BJ (cell line): ENCODE measurements at places on chromosomes 2 and 18. TPM values are rescaled to one million over a fixed set of nuclear protein-coding genes. Genes with fewer than 3 reads are reported as not detected.

The STAMBP gene
- 47.9 and 48.4 TPM in 2 replicates for polyA plus RNA-seq

The PCARE gene
- polyA plus RNA-seq = not detected in 2 replicates

The YIPF4 gene
- 5.3 and 15.6 TPM in 2 replicates for polyA plus RNA-seq

The OSR1 gene
- polyA plus RNA-seq = 4.3 and 6.7 TPM in 2 replicates

The CAVIN2 gene
- polyA plus RNA-seq = 3.1 and 3.5 TPM in 2 replicates

The ARHGAP28 gene
- 5.3 and 9.5 TPM in 2 replicates for polyA plus RNA-seq

The PFN4 gene
- polyA plus RNA-seq = 0.40 and 0.65 TPM in 2 replicates

The PLGLB2 gene
- polyA plus RNA-seq = 1.2 and 2.3 TPM in 2 replicates

The FBXO41 gene
- 1.9 and 2.4 TPM in 2 replicates for polyA plus RNA-seq

The MYO5B gene
- 0.13 and 0.18 TPM in 2 replicates for polyA plus RNA-seq

The TXNL4A gene
- 95.8 and 117 TPM in 2 replicates for polyA plus RNA-seq

The SERPINB3 gene
- not detected in 2 replicates for polyA plus RNA-seq

The C2orf92 gene
- 2.6 and 2.7 TPM in 2 replicates for polyA plus RNA-seq

The RIT2 gene
- not detected in 2 replicates for polyA plus RNA-seq

The TTC31 gene
- 19.4 and 26.0 TPM in 2 replicates for polyA plus RNA-seq

The GALNT3 gene
- polyA plus RNA-seq = 2.4 and 5.4 TPM in 2 replicates

The HOXD12 gene
- not detected in 2 replicates for polyA plus RNA-seq

The GKN1 gene
- not detected in 2 replicates for polyA plus RNA-seq

The RPRM gene
- not detected in 2 replicates for polyA plus RNA-seq

The GAREM1 gene
- 0.37 and 0.48 TPM in 2 replicates for polyA plus RNA-seq

The REG3A gene
- polyA plus RNA-seq = not detected in 2 replicates

The FOXD4L1 gene
- 0.02 TPM in 1 of 2 replicates, not detected in the other for polyA plus RNA-seq

The NEMP2 gene
- polyA plus RNA-seq = 2.1 and 5.8 TPM in 2 replicates

The LIMS2 gene
- polyA plus RNA-seq = 33.2 and 46.1 TPM in 2 replicates
